Peyer's patch (tissue), 4 donors: ENCODE measurements at places on chromosomes 4 and X. TPM values are rescaled to one million over a fixed set of nuclear protein-coding genes. Genes with fewer than 3 reads are reported as not detected.

The HELT gene
- total RNA-seq: not detected

The C4orf51 gene
- total RNA-seq: not detected

The CAMK2D gene
- total RNA-seq: 61.3 TPM

The ADGRG2 gene
- total RNA-seq: 1.5 TPM

The FAM53A gene
- 8.3 TPM for total RNA-seq

The NEUROG2 gene
- total RNA-seq: not detected

The SYNPO2 gene
- total RNA-seq: 32.0 TPM

The GATA1 gene
- total RNA-seq: not detected

The TMSB15A gene
- not detected for total RNA-seq

The WDR17 gene
- total RNA-seq: 0.57 TPM

DNA sequence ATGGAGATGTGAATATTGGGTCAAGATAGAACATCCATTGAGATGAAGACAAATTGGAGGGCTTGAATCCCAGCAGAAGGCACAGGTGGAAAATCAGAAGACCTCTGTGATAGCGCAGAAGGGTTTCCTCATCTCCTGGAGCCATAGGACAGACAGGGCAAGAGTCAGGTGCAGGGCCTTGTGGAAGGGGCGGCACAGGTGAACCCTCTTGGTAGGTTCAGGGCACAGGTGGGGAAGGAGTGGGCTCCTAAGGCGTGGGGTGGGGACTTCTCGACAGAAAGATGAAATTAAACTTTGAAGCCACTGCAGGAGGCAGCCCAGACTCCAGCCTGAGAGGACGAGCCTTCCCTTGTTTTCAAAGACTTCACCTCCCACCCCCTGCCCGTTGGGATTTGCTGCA is 9.3 kb upstream of the RGS12 start:
- no peak overlapping the region for H3K4me3 ChIP-seq
- DNase-seq: no peak
- no peak overlapping the region for H3K27ac ChIP-seq

DNA sequence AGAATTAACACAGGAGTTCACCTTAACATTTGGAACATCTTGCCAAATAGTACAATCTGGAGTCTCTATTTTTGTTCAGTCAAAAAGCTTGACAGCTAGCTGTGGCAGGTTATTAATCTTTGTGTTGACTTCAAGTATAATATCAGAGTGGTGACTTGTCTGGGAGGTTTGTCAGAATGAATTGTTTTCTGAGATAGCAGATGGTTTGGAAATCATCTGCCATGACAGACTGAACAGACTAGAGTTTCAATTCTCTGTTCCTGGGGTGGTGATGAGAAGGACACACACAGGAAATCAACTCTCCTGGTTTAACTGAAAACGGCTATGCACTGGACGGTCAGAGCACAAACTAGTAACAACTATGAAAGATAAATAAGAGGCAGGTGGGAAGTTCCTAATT is 203.3 kb upstream of the EMCN start:
- H3K27ac ChIP-seq: no peak overlapping the region
- H3K4me3 ChIP-seq: no peak overlapping the region
- DNase-seq: no peak
- H3K27me3 ChIP-seq: no peaks in the 10 kb centered on the region

- H3K4me1 ChIP-seq: peaks cover 7% of the 10 kb centered on the region
- H3K27ac ChIP-seq: peak overlapping the region; percentile 99
These were observed 449 bp downstream of the FBXL5 start for GRCh38 chr4:15654593-15655222.

DNA sequence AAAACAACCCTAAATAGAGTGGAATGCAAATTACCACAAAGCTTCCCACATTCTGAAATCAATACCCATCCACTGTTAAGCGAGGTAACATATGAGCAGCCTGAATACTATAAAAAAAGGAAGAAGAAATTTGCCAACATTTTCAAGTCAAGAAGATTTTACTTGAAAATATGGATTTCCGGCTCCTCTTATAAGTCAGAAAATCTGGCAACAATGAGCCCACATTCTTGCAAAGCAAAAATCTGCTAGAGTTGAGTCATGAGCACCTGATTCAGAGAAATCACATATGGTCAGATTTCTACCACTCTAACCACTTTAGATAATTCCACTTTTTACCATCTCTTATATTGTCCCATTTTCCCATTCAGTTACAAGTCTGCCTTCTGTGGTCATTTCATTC is 395.7 kb downstream of the DTHD1 start:
- peak overlapping the region; percentile 22 for H3K27ac ChIP-seq
- no peak overlapping the region for H3K4me3 ChIP-seq
- H3K36me3 ChIP-seq: no peaks in the 10 kb centered on the region
- no peaks in the 10 kb centered on the region for H3K4me1 ChIP-seq

GRCh38 chr4:99264927-99265326 is 25.9 kb downstream of the ADH1A start:
- H3K27ac ChIP-seq: no peak overlapping the region
- H3K4me3 ChIP-seq: no peak overlapping the region
- no peaks in the 10 kb centered on the region for H3K36me3 ChIP-seq
- no peaks in the 10 kb centered on the region for H3K4me1 ChIP-seq
- no peaks in the 10 kb centered on the region for H3K27me3 ChIP-seq

GRCh38 chr4:122914292-122914904 is 8.0 kb downstream of the NUDT6 start:
- H3K27me3 ChIP-seq: no peaks in the 10 kb centered on the region
- no peak for DNase-seq
- no peaks in the 10 kb centered on the region for H3K4me1 ChIP-seq
- no peak overlapping the region for H3K27ac ChIP-seq
- H3K4me3 ChIP-seq: no peak overlapping the region

- no peak for DNase-seq
- no peak overlapping the region for H3K4me3 ChIP-seq
- no peaks in the 10 kb centered on the region for H3K4me1 ChIP-seq
These were observed 2120.5 kb downstream of the PCDH7 start for GRCh38 chr4:32840461-32841189.

GRCh38 chr4:173214661-173215060 is 46.0 kb downstream of the GALNT7 start:
- no peaks in the 10 kb centered on the region for H3K27me3 ChIP-seq
- no peak overlapping the region for H3K27ac ChIP-seq
- DNase-seq: no peak
- H3K36me3 ChIP-seq: no peaks in the 10 kb centered on the region
- no peaks in the 10 kb centered on the region for H3K4me1 ChIP-seq

DNA sequence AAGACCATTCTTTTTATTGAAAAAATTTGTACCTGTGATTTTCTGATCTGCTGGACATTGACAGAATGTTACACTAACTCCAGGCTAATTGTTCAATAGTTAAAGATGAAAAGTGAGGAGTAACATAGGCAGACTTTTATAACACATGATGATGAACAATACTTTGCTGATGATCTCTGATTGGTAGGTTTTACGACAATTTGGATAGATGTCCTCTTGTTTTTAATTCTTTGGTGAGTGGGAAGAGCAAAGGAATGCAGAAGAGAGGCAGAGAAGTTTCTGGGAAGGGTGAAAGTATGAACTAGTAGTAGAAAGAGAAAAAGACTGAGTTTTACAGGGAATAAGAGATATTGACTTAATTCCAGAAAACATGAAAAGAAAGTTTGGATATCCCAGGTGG is 267.3 kb upstream of the HAND2 start:
- no peak for DNase-seq
- H3K4me3 ChIP-seq: no peak overlapping the region
- H3K4me1 ChIP-seq: no peaks in the 10 kb centered on the region
- no peaks in the 10 kb centered on the region for H3K27me3 ChIP-seq
- H3K27ac ChIP-seq: no peak overlapping the region

GRCh38 chr4:159292137-159292896 is 189.4 kb downstream of the RAPGEF2 start:
- no peaks in the 10 kb centered on the region for H3K4me1 ChIP-seq
- H3K4me3 ChIP-seq: no peak overlapping the region
- H3K27ac ChIP-seq: no peak overlapping the region
- no peaks in the 10 kb centered on the region for H3K27me3 ChIP-seq
- DNase-seq: no peak
- H3K36me3 ChIP-seq: no peaks in the 10 kb centered on the region

DNA sequence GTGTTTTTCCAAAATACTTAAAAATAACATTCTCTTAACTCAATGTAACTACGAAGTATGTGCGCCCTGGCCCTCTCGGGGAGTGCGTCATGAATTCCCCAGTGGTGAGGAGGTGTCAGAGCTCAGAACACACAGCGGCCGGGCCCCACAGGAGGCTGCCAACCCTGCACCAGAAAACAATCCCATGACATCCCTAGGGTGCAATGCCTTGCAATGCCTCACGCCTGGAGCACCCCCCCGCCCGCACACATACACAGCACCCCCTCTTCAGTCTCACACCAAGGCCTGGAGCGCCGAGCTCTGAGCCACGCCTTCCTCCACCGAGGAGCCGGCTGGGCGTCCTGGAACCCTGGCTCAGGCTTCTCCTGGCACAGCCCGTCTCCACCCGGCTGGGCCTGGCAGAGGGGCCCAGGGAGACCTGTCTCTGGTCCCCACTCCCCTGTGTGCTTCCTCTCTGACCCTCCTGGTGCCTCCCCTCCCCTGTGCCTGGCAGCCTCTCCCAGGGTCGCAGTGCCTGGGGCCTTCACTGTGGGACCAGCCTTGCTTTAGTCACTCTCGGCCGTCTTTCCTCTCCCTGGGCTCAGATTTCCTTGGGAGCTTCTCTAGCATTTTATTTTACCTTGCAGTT is 108.2 kb upstream of the ADRA2C start:
- DNase-seq: no peak
- no peak overlapping the region for H3K4me3 ChIP-seq
- no peaks in the 10 kb centered on the region for H3K36me3 ChIP-seq
- peak overlapping the region; percentile 48 for H3K27ac ChIP-seq
- no peaks in the 10 kb centered on the region for H3K27me3 ChIP-seq

DNA sequence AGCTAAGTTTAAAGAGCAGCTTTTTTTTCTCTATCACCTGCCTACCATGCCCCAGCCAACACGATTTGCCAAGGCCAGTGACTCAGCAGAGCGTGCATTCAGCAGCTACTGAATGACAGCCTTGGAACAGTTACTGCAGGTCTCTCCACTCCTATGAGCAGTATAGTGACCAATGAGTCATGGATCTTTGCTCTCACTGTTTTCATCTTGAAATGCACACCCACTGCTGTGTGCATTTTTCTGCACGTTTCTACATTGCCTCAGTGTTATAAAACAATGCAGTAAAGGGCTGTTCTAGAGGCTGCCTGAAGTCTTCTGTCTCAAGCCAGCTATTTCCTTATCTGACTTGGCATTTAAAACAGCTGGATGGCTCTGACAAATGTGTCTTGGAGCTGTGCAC is 66.0 kb upstream of the C4orf54 start:
- H3K4me1 ChIP-seq: peaks cover 6% of the 10 kb centered on the region
- H3K27me3 ChIP-seq: no peaks in the 10 kb centered on the region
- peak; percentile 76 for DNase-seq
- peak overlapping the region; percentile 70 for H3K27ac ChIP-seq

- peak overlapping the region; percentile 45 for H3K4me3 ChIP-seq
- no peaks in the 10 kb centered on the region for H3K4me1 ChIP-seq
- DNase-seq: peak; percentile 63
- no peaks in the 10 kb centered on the region for H3K27me3 ChIP-seq
These were observed 10.5 kb upstream of the ZCCHC13 start for GRCh38 chrX:74293343-74293946.
